ENCODE measurements at places on chromosomes 1 and 21.

DNA sequence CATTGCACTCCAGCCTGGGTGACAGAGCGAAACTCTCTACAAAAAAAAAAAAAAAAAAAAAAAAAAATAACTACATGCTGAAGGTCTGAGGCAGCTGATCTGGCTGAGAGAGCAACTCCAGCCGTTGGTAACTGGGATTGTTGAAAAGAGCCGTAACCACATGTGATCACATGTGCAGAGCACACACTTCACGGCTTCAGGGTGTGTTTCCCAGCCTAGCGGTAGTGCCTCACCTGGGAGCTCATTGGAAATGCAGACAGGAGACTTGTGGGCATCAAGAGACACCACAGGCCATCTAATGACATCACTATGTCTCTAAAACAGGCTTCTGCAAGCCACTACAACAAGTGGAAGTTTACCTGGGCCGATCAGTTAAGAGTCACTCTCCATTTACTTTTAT, 11.8 kb upstream of the OTUD7B start:
- DNase-seq, result no peak

GRCh38 chr1:27491748-27492700, 2.1 kb upstream of the WASF2 start:
- DNase-seq, result no peak

DNA sequence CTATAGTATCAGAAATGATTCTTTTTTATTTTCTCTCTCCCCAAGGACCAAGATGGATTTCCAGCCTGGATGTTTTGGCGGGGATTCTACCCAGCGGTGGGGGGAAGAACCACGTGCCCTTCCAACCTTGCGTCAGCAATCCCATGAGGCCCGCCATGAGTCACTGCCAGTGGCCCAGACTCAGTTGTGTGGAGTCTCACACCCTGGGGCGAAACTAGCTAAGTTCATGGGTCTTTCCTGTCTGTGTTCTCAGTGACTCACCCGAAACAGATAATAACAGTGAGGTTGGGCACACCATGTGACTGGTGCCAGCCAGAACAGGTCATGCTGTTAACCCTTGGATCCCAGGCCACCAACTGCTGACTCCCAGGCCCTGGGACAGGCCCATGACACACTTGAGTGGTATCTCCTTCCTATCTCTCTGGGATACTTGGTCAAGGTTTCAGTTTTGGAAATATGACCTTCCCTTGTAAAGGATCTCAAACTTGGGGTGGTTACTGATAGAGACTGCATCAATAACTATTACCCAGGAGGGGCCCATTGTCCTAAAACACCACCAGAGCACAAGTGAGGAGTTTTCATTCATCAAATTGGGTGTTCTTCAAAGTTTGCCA, 98.0 kb upstream of the DUSP10 start:
- DNase-seq, result peak; percentile 82

GRCh38 chr1:173864179-173864867, 3.5 kb downstream of the GAS5 start:
- peak; percentile 14 for DNase-seq

- DNase-seq, result peak; percentile 75
Measured at GRCh38 chr1:9275567-9276034, 17.1 kb upstream of the SPSB1 start.

- DNase-seq, result no peak
Measured at GRCh38 chr1:81695741-81696140, 105.0 kb upstream of the ADGRL2 start.

DNA sequence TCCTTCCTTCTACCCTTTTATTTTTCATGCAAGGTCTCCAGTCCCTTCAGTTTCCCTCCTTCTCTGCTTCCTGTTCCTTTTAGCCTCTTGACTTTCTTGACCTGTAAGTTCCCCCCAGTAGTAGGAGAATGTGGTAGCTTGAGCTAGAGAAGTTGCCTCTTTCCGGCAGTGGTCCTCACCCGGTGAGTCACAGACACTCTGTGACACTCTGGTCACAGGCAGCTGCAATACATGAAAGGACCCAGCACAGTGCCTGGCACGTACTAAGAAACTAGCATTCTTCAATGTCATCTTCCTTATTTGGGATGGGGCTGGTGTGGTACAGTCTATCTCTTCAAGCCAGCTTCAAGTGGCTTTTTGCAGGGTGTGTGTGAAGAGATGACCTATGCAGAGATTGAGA, 16.0 kb downstream of the PFKFB2 start:
- no peak for DNase-seq

- DNase-seq, result no peak
Measured at GRCh38 chr1:202323731-202324130, 18.0 kb downstream of the UBE2T start.

DNA sequence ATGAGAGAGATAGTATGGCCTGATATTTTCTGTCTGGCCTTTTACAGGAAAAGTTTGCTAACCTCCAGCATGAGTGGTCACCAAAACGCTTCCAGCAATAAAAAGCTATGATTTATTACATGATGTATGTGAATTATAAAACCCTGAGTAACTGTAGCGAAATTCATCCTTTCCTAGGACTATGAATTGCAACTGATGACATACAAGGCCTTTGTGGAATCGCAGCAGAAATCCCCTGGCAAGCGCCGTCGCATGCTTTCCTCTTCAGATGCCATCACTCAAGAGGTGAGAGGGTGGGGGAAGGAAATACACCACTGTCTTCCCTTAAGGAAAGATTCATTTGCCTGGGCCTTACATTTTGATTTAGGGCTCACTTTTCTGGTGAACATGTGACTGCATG, 117.9 kb downstream of the MACF1 start:
- no peak for DNase-seq
